Tibial artery (tissue), 4 donors: ENCODE measurements at places on chromosomes 12 and 14.

DNA sequence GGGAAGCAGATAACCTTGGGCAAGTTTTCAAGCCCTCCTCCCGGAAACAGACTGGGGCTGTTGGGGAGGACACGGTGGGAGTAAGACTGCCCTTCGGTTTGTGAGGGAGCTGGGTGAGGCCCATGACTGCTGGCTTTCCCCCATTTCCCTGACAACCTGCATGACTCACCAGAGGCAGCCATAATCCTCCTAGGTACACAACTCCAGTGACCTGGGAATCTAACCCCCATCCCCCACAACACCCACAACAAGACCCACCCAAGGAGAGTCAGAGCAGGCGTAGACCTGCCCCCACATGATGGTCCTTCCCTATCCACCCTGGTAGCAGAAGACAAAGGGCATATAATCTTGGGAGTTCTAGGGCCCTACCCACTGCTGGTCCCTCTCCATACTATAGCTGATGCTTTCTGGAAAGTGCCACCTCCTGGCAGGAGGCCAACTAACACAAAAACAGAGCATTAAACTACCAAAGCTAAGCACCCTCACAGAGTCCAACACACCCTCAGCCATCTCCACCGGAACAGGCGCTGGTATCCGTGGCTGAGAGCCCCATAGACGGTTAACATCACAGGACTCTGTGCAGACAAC is 14.8 kb downstream of the DDX24 start:
- no peak for DNase-seq

GRCh38 chr12:96387981-96388380 is 12.3 kb downstream of the CDK17 start:
- no peak for DNase-seq

DNA sequence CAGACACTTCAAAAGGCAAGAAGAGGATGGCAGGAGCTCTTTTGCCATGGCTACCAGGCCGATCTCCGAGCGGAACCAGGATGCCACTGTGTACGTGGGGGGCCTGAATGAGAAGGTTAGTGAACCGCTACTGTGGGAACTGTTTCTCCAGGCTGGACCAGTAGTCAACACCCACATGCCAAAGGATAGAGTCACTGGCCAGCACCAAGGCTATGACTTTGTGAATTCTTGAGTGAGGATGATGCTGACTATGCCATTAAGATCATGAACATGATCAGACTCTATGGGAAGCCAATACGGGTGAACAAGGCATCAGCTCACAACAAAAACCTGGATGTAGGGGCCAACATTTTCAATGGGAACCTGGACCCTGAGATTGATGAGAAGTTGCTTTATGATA is 9.8 kb downstream of the GARIN2 start:
- no peak for DNase-seq

DNA sequence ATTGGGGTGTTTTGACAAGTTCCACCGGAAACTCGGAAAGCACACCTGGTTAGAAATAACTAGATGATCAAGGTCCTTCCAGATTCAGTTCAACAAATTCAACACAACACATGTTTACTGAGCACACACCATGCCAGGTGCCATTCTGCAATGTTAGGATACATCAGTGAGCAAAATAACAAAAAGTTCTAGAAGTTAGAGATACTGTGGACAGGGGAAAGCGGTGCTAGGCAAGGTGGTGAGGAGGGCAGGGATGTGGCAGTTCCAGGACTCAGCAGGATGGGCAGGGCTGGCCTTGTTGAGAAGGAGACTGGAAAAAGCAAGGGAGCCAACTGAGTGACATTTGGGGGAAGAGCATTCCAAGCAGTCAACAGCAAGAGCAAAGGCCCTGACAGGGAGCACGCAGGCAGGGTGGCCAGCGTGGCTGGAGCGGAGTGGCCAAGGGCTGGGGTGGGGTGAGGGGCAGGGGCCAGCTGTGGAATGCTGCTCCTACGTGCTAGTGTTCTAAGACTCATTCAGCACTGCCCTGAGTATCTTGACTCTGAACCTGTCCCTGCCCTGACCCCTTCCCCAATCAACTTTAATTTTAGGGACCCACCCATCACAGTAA is 19.4 kb upstream of the FAIM2 start:
- DNase-seq: peak; percentile 32

DNA sequence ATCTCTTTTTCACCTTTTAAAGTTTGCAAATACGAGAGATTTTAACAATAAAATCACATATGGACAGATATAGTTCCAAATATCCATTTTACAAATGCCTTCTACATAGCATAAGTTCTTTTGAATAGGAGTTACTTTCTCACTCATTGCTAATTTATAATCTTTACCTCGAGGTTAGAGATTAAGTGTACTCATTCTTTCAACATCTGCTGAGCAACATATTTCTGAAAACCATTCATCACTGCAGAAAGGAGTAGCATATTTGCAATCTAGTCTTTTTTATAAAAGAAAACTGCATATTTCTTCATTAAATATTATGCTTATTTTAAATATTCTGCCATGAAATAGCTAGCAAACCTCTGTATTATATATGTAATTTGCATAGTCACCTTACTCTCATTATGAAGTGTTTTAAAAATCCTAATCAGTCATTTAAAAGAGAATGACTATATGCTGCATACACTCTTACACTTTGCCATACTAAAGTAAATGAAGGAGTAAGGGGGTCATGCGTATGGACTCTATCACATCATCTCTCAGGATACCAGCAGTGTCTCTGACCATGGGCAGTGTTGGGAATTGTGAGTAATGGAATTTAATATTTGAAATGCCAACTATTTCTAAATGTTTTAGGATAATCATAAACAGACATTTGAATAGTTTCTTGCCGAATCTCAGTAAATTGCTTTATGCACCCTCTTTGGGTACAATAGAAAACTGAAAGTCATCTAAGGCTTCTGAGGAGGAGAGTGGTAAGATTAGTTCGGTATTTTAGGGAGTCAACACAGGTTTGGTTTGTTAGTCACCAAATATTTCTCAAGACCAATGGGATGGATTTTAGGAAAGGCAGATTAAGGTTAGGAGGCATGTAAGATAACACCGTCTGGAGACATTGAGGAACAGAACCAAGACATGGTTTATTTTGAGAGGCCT is 524.8 kb upstream of the ATP2B1 start:
- DNase-seq: no peak

DNA sequence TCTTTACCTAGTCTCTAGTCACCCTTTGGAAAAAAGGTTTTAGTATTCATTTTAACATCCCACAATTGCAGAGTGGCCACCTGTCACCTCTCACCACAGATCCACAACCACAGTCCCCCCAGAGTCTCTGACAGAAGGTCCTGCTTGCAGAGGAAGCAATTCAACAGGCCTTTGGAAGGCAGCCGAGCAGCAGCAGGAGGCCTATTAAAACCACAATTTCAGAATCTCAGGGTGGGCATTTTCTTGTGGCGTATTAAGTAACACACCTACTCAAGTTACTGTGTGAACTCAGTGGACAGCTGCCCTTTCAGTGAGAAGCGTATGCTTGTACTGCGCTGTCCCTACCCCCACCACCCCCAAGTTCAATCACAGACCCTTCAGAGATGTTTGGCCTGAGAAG is 234.0 kb upstream of the HMGA2 start:
- DNase-seq: no peak

DNA sequence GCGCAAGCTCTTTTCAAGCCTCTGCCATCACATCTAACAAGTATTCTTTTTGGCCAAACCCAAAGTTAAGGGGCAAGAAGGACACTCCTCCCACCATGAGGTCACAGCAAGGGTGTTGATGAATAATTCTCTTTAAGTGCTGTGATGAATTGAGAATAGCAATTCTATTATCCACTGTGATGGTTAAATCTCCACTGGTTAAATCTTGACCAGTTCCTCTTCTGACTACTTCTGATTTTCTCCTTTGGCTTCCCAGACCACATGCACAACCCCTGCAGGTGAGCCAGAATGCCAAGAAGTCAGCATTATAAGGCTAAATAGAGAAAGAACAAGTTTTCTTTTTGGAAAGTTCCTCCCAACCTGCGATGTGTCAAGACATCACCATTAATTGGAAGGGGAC is 90.6 kb upstream of the BCL2L14 start:
- no peak for DNase-seq

GRCh38 chr12:24083838-24084237 is 134.4 kb upstream of the SOX5 start:
- no peak for DNase-seq

GRCh38 chr12:98154850-98155249 is 360.5 kb upstream of the TMPO start:
- DNase-seq: no peak

- peak; percentile 92 for DNase-seq
Observed at GRCh38 chr12:52873832-52874572, 25.2 kb upstream of the KRT78 start.
